ENCODE measurements at places on chromosomes 7 and 10. TPM values are rescaled to one million over a fixed set of nuclear protein-coding genes. Genes with fewer than 3 reads are reported as not detected.

The SPDYE9 gene
- not detected for total RNA-seq

The CC2D2B gene
- under 0.01 TPM for total RNA-seq

The HOXA2 gene
- not detected for total RNA-seq

The CUZD1 gene
- total RNA-seq: 0.30 TPM

The ANKRD1 gene
- 1.5 TPM for total RNA-seq

The LRRD1 gene
- under 0.01 TPM for total RNA-seq

The FAM171A1 gene
- 10.1 TPM for total RNA-seq

The SFRP5 gene
- total RNA-seq: 3.9 TPM

The EGR2 gene
- 0.15 TPM for total RNA-seq

The LBX1 gene
- not detected for total RNA-seq

The ADAM22 gene
- 0.08 TPM for total RNA-seq

The AGR3 gene
- total RNA-seq: not detected

The HUS1 gene
- total RNA-seq: 11.1 TPM

The AOC1 gene
- total RNA-seq: not detected

The RPEL1 gene
- total RNA-seq: 0.12 TPM

The MYOZ1 gene
- total RNA-seq: not detected

The PPIA gene
- total RNA-seq: 437 TPM

The LDB3 gene
- 0.08 TPM for total RNA-seq

The PRPS1L1 gene
- total RNA-seq: not detected

The EBLN1 gene
- not detected for total RNA-seq

Data from smooth muscle cell of the coronary artery (primary cell).